NCI-H446 treated with DMSO at 0.1 percent for 48 hours (cell line): ENCODE measurements at places on chromosomes 4 and X.

- DNase-seq = no peak
Measured at GRCh38 chr4:38924353-38924752, 56.7 kb downstream of the FAM114A1 start.

DNA sequence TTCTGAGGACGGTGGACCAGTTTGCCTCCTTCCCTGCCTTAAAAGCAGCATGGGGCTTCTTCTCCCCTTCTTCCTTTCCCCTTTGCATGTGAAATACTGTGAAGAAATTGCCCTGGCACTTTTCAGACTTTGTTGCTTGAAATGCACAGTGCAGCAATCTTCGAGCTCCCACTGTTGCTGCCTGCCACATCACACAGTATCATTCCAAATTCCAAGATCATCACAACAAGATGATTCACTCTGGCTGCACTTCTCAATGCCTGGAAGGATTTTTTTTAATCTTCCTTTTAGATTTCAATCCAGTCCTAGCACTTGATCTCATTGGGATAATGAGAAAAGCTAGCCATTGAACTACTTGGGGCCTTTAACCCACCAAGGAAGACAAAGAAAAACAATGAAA lies 255.3 kb downstream of the RAPGEF2 start:
- DNase-seq = no peak

- no peak for DNase-seq
Measured at GRCh38 chr4:40575846-40576245, 53.8 kb downstream of the RBM47 start.

GRCh38 chr4:156515295-156515694 lies 456.3 kb downstream of the PDGFC start:
- no peak for DNase-seq

GRCh38 chrX:108165383-108166111 lies 74.0 kb downstream of the ATG4A start:
- no peak for DNase-seq

- no peak for DNase-seq
Measured at GRCh38 chr4:132396636-132397035, 752.5 kb upstream of the PCDH10 start.
